NCI-H524 treated with DMSO at 0.1 percent for 48 hours (cell line): ENCODE measurements at places on chromosomes 12 and 14.

GRCh38 chr12:94297096-94297699 is 148.8 kb downstream of the PLXNC1 start:
- DNase-seq = no peak

DNA sequence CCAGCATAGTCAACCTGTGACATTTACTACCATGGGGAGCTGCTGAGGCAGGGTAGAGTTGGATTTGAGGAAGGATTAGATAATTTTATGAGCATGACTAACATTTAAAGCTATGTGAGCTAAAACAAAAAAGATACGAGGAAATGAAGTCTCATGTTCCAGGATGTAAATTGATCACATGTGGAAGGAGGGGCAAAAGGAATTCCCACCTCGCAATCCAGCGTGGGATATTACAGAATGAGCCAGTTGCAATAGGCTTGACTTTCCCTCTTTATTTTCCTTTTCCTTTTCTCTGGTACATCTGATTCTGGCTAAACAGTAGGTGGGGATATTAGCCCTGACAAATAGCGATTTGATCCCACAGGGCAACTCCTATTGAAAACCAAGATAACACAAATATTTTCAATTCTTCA is 214.9 kb upstream of the HMGA2 start:
- DNase-seq = no peak

- DNase-seq = no peak
Measured at GRCh38 chr12:31736472-31736871, 7.7 kb upstream of the AMN1 start.

- no peak for DNase-seq
Measured at GRCh38 chr12:47863985-47864384, 40.8 kb downstream of the VDR start.

DNA sequence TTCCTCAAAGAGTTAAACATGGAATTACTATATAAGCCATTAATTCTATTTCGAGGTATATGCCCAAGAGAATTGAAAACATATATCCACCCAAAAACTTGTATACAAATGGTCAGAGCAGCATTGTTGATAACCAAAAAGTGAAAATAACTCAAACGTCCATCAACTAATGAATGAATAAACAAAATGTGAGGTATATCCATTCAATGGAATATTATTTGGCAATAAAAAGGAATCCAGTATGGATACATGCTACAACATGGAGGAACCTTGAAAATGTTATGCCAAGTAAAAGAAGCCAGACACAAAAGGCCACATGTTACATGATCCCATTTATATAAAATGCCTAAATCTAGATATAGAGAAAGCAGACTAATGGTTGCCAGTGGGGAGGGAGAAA is 36.0 kb downstream of the SLC25A47 start:
- no peak for DNase-seq

- no peak for DNase-seq
Measured at GRCh38 chr14:103541709-103542604, 13.0 kb downstream of the TRMT61A start.
